ENCODE measurements at places on chromosomes 13 and 19.

- DNase-seq: no peak
Observed at GRCh38 chr13:38688674-38689073, 1.8 kb downstream of the FREM2 start.

DNA sequence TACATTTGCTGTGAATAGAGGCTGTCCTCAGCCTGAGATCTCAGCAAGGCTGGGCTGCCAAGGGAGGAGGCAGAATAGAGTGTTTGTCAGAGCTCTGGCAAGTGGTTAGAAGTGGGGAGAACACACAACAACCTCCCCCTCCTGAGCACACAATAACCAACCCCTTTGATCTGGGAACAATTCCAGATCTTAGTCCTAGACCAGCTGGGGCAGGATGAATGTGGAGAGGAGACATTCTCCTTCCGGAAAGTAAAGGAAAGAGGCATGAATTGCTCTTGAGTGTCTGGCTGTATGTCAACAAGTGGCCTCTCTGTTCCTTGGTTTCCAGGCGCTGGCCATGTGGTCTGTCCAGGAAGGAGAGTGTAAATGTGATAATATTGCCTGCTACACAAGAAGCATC lies 114.9 kb upstream of the TMTC4 start:
- no peak for DNase-seq

GRCh38 chr13:112968910-112969691 lies at the start of gene MCF2L:
Gene MCF2L, plus strand, starts transcription at chr13:112969214. Its CDS starts 166 bp downstream, at chr13:112969380.
- DNase-seq: no peak

- no peak for DNase-seq
Observed at GRCh38 chr13:112670864-112671263, 19.0 kb upstream of the ATP11A start.

- no peak for DNase-seq
Observed at GRCh38 chr13:104198801-104199200, 1132.6 kb upstream of the SLC10A2 start.

- DNase-seq: no peak
Observed at GRCh38 chr19:45442778-45443461, 19.2 kb upstream of the ERCC1 start.

DNA sequence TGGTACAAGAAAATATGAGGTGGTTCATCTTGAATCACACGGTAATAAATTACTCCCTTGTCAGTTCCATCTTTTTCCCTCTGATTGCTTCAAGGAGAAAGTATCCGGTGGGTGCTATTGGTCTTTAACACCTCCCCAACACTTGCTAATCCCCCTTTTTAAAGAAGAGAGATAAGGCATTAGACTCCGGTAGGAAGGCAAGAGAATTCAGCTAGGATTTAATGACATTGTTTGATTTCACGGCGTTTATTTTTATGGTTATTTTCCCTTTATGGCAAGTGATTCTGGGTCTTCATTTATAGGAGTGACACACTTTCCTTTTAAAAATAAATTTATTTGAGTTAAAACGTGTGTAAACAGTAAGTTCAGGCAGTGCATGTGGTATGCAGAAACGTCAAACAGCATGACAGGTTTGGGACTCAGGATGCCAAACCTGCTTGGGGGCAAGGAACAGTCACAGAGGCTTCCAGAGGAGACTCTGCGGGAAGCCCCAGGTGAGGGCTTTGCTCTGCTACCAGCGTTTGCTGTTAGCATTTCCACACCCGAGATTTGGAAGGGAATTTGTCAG lies 36.5 kb downstream of the TSHZ3 start:
- no peak for DNase-seq

- no peak for DNase-seq
Observed at GRCh38 chr13:97851269-97851668, 102.2 kb upstream of the IPO5 start.

GRCh38 chr19:48713041-48713863 lies 6.3 kb downstream of the MAMSTR start:
- no peak for DNase-seq

GRCh38 chr19:28583242-28583641 lies 629.7 kb downstream of the UQCRFS1 start:
- DNase-seq: no peak
